Stimulated activated CD4-positive, alpha-beta T cell treated with anti-CD3 and anti-CD28 coated beads, Interleukin-12 subunit alpha, Interleukin-12 subunit beta, amount 100 ng/mL, for 48 hours (primary cell): ENCODE measurements at places on chromosomes 4 and X.

GRCh38 chr4:7901311-7901885, 38.3 kb downstream of the AFAP1 start:
- DNase-seq = no peak

GRCh38 chr4:2036327-2036726, 22.8 kb upstream of the NAT8L start:
- DNase-seq = no peak

DNA sequence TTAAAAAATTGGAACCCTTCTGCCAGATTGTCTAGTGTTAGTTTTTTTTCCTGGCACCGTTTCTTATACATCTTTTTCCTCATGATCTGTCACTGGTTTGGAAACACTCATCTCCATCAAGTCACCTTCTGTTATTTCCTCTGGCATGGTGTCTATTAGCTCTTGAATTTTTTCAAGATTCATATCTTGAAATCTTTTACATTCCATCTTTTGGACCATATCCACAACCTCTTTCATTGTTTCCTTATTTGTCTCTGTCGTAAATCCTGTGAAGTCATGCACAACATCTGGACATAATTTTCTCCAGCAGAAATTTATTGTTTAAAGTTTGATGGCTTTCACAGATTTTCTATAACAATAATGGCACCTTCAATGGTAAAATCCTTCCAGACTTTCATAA, 10.2 kb upstream of the TMEM185A start:
- DNase-seq = no peak

DNA sequence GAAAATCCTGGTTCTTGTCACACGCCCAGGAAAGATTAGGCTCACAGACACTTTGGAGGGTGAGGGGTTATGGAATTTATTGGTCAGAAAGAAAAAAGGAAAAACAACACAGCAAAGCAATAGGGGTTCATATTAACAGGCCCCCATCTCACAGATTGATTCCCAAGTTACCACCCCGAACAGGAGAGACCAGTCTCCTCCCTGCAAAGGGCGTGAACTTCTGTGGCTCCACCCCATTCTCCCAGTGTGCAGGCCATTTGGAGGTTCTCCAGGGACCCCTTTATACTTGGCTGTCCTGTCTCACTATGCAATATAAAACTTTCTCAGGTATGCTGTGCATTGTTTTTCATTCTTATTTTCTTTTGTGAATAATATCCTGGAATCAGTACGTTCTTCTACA, 7.4 kb downstream of the FGF2 start:
- no peak for DNase-seq

DNA sequence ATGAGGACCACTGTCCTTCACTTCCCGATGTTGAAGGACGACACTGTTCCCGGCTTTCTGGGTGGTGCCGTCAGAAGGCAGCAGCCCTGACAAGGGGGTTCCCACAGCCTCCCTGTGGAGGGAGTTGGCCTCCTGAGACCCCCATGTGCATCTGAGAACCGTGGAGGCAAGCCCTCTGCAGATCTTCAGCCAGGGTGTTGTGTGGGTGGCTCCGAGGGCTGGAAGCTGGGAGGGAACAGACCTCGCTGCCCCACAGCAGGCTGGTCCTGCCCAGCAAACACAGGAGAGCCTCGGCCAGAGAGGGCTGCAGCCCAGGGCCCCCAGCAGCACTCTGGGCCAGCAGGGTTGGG, 16.2 kb downstream of the DGKQ start:
- no peak for DNase-seq

- DNase-seq = no peak
Observed at GRCh38 chrX:66756717-66757116, 117.8 kb upstream of the EDA2R start.

- DNase-seq = no peak
Observed at GRCh38 chr4:43843501-43843900, 605.1 kb downstream of the KCTD8 start.

- DNase-seq = no peak
Observed at GRCh38 chr4:94871644-94872305, 114.0 kb downstream of the BMPR1B start.

GRCh38 chrX:100413229-100413628, 3.2 kb upstream of the PCDH19 start:
- no peak for DNase-seq

DNA sequence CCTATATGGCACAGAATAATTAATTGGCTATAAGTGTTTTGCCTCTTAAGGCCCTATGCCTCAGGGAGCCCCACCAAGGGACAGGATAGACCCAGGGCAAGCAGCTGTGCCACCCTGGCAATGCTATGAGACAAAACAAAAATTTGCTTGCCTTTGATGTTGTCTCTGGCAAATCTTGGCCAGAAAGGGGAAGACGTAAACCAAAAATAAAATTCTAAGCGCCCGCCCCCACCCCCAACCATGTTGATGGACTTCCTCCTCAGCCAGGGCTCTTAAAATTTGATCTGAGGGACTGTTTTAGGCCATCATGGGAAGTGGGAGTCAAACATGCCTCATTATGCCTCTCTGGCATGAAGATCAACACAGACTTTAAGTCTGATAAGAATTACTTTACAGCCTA, 130.5 kb upstream of the APOOL start:
- no peak for DNase-seq

- DNase-seq = no peak
Observed at GRCh38 chrX:153395613-153396319, 5.4 kb downstream of the PNMA6E start.

GRCh38 chrX:344371-344901, 25.8 kb upstream of the GTPBP6 start:
- DNase-seq = no peak

GRCh38 chrX:23939203-23939602, 31.4 kb downstream of the CXorf58 start:
- DNase-seq = no peak

DNA sequence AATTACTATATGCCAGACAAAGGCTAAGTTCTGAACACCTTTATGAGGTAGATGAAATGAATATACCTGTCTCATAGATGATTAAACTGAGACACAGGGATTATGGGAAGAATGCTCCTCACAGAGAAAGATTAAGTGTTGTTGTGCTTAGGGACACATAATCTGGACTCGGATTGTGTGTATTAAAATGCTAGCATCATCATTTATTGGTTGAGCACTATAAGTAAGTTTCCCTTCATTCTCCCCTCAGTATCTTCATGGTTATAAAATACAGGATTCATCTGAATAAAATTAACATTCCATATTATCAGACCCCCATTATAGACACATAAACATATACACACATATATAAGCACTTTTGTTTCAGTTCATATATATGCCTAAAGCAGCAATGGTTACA, 463.5 kb downstream of the PPP4R3C start:
- DNase-seq = no peak

- no peak for DNase-seq
Observed at GRCh38 chr4:48604527-48604926, 114.5 kb downstream of the ZAR1 start.

- no peak for DNase-seq
Observed at GRCh38 chr4:27009539-27009938, 148.9 kb downstream of the STIM2 start.

DNA sequence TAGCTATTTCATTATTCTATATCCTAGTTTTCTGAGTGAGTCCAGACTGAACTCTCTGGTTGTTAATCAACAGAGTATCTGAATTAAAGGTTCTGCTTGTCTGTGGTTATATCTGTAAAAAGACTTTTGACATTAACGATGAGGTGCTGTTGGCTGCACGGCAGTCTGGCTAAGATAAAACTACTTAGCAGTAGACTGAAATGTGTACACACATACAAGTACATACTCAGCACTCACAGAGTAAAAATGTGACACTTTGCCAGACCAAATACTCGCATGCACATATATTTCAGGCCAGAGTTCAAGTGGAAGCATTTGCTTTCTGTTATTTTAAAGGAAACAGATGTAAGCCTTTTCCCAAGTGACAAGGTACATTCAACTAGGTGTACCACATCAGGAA, 80.5 kb downstream of the PRDM5 start:
- DNase-seq = no peak

- no peak for DNase-seq
Observed at GRCh38 chr4:48623182-48623780, 133.2 kb downstream of the ZAR1 start.

GRCh38 chr4:124306352-124306751, 406.2 kb downstream of the ANKRD50 start:
- DNase-seq = no peak

DNA sequence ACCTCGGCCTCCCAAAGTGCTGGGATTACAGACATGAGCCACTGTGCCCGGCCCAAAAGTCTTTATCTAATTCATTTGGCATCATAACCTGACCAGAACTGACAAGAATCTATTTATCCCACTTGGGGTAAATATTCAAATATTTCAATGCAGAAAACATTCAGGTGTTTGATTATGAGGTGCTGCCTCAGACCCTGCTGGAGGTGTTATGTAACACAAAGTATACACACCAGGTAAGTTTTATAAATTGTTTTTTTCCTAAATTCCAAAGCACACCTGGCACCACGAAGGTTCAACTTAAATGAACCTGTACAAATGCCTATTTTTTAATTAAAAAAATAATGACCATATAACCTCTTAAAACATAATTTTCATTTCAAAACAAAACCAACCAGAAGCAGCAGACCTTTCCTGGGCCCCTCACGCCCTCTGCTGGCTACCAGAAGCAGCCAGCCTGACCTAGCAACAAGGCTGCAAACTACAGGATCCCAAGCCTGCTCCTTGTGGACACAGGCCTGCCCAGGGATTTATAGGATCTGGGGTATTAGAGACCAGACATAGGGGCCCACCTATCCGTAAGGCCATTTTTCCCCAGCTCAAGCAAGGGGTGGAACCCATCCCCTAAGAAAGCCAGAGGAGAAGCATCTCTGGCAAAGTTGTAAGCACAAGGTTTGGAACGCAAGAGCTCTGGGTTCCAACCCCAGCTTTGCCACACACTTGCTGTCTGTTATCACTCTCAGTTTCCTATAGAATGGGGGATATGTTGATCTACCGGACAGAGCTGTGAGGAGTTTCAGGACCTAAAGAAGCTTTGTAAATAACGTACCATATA, 11.7 kb downstream of the OTUD5 start:
- DNase-seq = no peak

DNA sequence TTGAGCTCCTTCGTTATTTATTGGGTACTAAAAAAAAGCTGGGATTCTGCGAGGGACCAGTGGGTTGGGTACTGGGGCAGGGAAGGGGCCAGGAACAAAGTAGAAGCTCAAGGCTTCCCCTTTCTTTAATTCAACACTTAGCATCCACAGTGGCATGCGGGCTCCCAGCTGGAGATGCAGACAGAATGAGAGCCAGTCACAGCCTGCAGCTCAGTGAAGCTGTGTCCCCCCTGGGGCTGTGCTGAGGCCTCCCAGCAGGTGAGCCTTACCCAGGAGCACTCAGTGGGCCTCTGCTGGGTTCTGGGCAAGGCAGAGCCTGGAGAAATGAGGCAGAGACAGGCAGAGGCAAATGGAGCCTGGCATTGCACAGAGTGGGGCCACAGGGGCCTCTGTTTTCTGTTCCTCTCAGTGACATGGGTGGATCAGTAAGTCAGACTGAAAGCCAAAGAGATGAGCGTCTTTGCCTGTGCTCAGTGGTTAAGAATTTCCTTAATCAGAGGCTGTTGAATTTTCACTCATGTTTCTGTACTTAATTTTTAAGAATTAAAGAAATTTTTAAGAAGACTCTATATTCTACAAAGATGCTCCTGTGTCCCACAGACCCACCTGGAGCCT, 181.4 kb upstream of the RBPJ start:
- DNase-seq = no peak

DNA sequence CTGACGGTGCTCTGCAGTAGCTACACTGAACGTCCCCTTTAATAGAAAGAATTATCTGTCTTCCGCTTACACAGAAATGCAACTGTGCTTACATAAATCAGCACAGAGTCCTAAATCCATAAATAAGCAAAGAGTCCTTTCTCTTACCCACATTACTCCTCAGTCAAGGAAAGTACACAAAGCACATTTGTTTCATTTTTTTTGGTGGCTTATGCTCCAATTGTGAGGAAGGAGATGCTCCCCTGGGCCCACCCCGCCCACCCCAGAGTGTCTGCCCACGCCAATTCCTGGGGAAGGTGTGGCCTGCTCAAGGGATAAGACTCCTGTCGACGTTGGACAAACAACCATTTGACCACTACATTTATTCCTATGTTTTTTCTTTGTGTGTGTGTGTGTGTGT, 53.8 kb downstream of the CPLX1 start:
- DNase-seq = no peak

- peak; percentile 28 for DNase-seq
Observed at GRCh38 chr4:38980903-38981676, 51.1 kb downstream of the TMEM156 start.

DNA sequence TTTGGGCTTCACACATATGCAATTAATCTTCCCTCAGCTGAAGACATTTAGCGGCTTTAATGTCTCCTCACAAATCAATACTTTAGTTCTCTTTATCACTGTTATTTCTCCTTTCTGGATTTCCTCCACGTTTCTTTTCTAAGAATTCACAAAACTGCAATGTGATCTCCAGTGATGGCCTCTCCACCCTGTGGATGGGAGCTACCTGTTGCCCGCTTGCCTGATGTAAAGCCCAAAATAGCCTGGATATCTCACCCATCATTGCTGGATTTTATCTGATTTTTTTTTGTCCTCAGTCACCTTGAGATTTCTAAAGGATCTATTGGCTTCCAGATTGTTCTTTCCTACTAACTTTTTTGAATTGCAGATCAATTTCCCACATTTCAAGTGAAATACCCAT, 129.3 kb upstream of the FAM241A start:
- no peak for DNase-seq

DNA sequence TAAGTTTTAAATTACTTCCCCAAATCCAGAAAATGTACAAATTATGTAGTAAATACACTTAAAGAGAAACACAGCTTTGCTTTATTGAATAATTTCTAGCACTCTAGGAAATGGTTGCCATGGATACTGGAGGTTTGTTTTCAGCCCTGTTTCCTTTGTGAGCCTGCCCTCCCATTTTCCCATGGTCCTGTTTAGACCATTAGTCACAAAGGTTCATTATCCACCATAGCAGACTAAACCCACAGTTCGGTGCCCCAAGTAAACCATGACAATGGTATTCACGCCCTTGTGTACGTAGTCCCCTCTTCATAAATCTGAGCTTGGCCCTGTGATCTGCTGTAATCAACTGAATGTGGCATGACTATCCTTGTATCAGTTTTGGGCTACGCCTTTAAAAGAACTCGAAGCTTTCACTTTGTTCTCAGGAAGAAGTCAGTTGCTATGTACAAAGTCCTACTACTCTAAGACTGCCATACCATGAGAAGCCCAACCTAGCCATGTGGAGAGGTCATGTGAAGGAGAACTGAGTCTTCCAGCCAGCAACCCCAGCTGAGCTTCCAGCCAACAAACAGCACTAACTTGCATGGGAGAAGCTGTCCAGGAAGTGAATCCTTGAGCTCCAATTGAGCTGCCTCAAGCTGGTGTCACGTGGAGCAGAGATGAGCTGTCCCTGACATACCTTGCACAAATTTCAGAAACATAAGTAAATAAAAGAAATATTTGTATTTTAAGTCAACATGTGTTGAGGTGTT, 300.4 kb downstream of the LDB2 start:
- no peak for DNase-seq

- no peak for DNase-seq
Observed at GRCh38 chr4:151519728-151520415, 110.9 kb downstream of the FHIP1A start.

GRCh38 chr4:47650584-47651130, 165.6 kb downstream of the ATP10D start:
- DNase-seq = no peak
